ENCODE measurements at places on chromosomes 4 and X.
A peak's percentile ranks its signal among the peaks of the same experiment; 100 is the strongest.

DNA sequence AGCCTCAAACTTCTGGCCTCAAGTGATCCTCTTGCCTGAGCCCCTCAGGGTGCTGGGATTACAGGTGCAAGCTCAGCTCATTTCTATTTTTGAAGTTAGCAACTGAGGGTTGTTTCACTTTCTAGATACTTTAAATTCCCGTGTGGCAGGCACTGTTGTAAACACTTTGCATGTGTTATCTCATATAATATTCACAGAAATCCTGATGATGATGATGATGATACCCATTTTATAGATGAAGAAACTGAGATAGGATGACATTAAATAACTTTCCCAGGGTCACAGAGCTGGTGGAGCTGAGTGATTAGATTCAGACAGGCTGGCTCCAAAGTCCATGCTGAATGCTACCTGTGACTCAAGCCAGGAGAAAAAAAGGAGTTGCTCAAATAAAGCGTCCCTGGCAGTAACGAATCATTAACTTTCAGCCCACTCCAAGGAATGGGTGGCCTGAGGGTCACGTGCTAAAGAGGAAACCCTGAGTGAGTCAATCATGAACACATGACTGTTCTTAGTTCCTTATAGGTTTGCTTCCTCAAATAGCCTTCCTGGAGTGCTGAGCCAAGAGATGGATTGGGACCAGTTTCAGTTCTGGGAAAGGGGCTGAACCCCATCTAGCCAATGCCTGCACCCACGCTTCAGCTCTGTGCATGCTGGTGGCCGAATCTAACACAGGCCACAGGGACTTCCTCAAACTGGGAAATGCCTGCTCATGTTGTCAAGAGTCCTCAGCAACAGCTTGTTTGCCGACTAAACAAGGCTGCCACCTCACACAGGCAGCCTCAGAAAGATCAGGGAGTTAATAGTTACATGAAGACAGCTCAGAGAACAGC is 52.8 kb downstream of the RBM47 start:
- DNase-seq = peak; percentile 72

DNA sequence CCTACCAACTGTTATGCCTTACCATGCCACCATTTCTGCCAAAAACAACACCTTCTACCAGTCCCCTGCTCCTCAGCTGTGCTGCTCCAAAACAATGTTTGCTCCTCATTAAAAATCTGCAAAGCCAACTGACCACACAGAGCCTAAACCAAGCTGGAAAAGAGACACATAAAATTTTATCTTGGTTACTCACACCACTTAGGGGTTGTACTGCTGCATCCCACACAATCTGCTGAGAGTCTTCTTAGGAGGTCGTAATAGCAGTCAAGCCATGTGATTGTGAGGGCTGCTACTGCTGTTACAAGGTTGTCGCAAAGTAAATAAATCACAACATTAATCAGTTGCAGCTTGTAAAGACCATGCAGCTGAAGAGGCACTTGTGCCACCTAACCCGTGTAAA is 607.4 kb upstream of the FAM241A start:
- DNase-seq = no peak

DNA sequence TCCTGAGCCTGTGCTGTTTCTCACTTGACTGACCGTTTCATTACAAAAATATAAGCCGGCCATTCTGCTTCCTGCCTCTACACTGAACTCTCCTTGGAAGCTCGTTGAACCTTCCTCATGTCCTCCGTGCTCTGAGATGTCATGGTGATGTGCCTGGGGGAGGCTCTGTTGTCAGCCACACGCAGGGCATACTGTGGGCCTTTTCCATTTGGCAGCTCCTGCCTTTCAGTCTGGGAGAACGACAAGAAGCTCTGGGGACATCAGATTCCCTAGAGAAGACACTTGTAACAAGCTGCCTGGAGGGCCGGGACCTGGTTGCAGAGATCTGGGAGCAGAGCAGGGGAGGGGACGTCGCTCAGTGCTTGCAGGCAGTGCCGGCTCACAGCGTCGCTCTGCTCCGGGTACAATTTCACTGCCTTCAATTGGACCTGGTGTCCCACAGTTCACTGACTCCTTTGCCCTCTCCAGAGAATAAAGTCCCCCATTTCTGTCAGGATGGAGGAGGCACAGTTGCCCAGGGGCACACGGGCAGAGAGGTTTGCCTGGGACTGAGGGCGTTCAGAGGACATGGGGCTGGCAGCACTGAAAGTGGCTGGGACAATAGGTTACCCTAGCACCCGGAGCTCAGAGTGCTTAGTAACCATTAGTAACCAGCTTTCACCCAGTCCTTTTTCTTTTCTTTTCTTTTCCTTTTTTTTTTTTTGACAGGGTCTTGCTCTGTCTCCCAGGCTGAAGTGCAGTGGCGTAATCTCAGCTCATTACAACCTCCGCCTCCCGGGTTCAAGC is 19.1 kb upstream of the MECP2 start:
- DNase-seq = no peak

DNA sequence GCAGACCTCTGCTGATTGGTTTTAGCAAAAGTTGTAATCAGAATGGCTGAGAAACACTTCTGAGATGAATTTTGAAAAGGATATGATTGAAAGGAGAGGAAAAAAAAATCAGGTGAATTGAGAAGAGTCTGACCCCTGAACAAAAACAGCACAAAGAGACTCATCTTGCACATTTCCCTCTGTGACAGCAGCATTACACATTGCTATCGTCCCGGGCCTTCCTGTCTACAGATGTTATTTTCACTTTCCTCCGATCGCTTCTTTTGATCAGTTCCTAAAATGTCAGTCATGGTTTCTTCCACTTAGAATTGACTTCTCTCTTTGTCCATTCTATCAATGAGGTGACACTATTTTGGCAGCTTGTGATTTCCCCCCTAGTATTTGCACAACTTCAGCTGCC is 262.6 kb downstream of the GPC3 start:
- DNase-seq = no peak

DNA sequence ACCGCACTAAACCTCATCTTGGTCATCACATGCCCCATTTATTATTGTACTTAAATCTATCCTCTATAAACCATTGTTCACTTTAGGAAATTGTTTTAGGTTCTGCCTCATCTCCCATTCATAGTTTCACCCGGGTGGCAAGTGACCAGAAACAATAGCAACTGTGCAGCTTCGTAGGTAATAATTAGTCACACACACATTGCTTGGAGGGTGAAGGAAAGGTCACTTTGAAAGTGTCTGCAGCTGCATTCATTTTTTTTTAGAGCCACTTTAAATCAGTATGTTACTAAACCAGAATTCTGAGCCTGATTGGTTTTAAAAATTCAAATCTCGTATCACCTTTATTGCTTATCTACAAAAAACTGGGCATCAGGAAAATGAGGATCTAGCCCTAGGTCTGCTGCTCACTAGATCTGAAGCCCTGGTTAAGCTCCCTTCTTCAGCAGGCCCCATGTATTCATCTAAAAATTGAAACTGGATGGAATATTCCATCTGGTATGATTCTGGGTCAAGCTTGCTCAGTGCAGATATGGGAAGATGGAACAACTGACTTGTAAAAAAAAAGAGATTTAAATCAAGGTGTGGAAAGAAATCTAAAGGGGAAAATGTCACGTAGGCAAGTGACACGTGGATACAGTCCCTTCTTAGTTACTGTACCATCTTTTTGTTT is 62.4 kb downstream of the LIMCH1 start:
- no peak for DNase-seq

DNA sequence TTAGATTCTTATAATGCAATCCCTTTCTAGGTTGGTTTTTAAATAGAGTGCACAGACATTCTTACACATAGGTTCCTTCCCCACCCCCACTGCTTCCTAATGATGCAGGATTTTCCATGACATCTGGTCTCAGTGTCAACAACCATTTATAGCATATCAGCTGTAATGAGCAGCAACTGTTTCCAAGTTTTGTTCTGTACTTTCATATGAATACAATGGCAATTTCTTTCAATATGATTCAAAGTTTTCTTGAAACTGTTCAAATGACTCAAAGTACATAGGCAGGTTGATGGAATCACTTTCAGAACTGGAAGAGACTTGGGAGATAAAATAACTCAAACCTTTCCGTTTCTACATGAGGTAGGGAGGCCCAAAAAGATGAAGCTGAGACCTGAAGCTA is 220.7 kb downstream of the CAMK2D start:
- peak; percentile 39 for DNase-seq

GRCh38 chr4:89307446-89308160 is at the start of gene GPRIN3:
GPRIN3 (minus strand) TSS chr4:89307800; CDS start chr4:89250110, 57,690 bp downstream.
- DNase-seq = peak; percentile 68

DNA sequence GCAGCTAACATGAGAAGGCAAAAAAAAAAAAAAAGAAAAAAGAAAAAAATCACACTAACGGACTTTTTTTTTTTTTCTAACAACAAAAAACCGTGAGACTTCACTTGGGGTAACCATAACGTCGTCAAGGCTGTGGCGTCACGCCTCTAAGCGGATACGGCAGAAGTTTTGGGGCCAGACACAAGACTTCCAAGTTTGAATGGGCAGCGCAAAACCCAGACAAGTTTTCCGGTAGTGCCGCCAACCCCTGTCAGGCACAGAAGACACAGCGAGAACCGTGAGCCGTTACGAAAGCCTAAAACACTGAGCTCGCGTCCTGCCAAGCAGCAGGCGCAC is 556 bp upstream of the SMARCA5 start:
- DNase-seq = no peak

- DNase-seq = no peak
Measured at GRCh38 chr4:125728568-125728967, 413.8 kb downstream of the FAT4 start.

- DNase-seq = no peak
Measured at GRCh38 chr4:122632396-122633143, 11.7 kb upstream of the IL21 start.

GRCh38 chrX:13009273-13009672 is 34.4 kb downstream of the TMSB4X start:
- DNase-seq = no peak

DNA sequence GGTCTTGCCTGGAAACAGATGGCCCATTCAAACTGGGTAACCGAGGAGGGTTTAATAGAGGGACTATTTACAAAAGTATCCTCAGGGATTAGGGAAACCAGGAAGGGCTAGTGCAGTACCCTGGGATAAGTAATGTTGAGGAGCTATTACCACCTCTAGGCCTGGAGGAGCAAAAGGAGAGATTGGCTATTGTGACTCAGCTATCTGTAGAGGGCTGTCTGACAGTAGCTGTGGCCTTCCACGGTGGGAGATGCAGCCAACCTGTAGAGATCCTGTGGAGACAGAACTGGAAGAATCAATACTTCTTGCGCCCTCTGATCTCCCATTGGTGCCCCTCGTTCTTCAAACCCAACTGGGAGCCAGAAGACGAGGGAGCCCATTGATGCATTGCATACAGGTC is 34.1 kb upstream of the RPS6KA3 start:
- DNase-seq = no peak

GRCh38 chr4:138199568-138200235 is 42.4 kb downstream of the SLC7A11 start:
- DNase-seq = no peak

- DNase-seq = no peak
Measured at GRCh38 chr4:167196344-167197012, 37.8 kb downstream of the SPOCK3 start.

DNA sequence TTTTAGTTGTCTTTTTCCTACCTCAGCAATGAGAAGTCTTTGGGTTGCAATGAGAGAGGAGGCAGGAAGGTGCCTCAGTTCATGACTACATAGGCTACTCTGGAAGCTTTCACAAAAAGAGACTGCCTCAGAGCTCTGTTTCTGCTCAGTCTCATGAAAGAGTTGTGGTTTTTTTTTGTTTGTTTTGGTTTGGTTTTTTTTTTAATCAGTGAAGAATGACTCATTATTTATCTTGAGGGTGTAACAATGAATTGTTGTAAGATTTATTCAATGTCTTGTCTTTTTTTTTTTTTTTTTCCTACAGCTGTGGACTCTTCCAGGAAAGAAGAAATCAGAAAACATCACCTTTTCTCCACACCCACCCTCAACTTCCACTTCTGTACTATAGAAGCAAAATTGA is 67.5 kb upstream of the CXCL13 start:
- no peak for DNase-seq

DNA sequence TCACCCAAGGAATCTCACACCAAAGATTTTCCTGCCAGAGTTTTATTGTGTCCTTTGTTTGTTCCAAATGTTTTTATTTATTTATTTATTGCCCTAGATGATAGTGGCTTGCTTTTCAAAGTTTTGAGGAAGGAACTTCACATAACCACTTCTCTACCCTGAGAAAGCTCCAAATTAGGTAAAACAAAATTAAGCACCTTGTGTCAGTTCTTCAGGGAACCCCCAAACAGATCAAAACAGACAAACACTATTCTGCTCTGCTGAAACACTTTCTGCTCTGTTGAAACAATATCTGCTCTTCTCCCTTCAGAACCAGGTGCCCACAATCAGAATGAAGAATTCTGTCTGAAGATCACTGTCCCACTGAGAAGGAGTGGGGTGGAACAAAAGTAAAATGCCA is 16.5 kb upstream of the CYBB start:
- no peak for DNase-seq

- no peak for DNase-seq
Measured at GRCh38 chrX:47585273-47585672, 3.0 kb downstream of the TIMP1 start.

DNA sequence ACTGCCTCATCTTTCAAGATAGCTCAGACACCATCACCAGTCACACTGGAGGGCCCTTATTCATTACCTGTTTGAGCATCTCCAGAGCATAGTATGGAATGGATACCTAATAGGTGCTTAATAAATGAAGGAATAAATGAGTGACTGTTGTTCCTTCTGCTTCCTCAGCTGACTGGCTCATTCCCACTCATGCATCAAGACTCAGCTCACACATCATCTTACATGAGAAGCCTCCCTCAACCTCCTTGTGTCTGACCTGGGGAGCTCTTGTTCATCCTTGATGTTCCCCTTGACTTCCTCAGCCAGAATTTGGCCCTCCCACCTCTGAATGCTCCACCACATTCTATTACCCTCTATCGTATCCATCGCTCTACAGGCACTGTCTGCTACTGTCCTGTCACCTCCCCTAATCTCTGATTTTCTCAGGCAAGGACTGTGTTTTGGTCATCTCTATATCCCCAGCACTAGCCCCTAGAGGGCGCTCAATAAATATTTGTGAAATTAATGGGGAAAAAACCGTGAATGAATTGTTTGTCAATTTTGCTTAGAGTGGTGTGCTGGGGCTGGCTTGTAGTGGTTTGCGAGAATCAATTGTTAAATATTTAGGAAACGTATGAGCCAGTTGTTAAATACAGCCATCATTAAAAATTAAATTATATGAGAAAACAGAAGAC is 88.3 kb downstream of the NHSL2 start:
- DNase-seq = no peak

Measured in femur (tissue), 1 donor.